Left kidney (tissue), 8 donors: ENCODE measurements at places on chromosomes 2 and 18.
A peak's percentile ranks its signal among the peaks of the same experiment; 100 is the strongest.

DNA sequence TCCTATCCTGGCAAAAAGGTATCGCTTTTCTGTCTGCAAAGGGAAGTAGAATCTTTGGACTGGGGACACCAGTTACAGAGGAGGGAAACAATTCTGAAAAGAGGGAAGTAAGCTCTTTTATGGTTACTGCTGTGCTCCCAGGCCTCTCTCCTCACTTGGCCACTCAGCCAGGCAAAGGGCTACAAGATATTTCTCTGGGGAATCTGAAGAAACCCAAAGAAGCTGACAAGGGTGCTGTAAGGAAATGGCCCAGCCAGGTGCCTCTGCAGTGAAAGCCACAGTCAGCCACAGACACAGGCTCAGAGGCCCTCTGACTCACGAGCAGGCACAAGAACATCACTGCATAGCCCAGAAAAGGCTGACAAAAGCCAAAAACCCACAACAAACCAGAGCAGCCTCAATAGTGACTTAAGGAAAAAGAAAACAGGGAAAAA lies 5.8 kb downstream of the HDLBP start:
- DNase-seq: no peak

- DNase-seq: no peak
Observed at GRCh38 chr2:85431570-85432205, 13.2 kb downstream of the SH2D6 start.

DNA sequence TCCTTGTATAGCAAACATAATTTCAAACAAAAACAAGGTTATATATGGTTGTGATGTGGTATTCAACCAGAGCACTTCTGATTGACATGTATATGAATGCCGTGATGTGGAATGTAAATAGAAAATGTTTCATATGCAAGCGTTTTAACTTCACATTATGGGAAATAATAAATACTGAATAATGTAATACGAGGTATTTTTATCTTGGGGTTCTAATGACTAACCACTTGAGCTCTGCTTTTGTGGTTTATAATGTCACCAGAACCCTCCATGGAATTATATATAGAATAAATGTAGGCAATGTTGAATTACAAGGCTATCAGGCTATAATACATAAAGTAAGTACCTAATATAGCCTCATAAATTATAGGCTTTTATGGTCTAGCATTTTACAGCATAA lies 72.4 kb downstream of the ZNF521 start:
- DNase-seq: no peak

GRCh38 chr2:234211797-234212196 lies 161.3 kb downstream of the SPP2 start:
- DNase-seq: no peak

DNA sequence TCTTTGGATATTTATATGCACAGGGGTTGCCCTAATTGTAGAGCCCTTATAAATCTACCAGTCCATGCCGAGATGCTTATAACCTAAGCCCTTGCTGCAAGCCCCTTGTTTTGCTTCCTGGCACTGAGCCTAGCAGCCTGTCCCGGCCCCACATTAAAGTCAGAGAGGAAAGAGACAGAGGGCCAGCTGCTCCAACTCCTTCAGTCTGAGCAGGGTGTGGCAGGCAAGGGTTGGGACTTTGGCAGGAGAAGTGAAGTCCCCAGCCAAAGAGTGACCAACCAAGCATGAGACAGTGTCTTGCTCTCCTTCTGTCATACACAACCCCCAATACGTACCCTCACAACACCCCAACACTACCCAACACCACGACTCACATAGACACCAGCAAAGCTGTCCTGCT lies 54.7 kb upstream of the FZD7 start:
- DNase-seq: no peak

- no peak for DNase-seq
Observed at GRCh38 chr18:67514901-67515540, 1.5 kb downstream of the DSEL start.

DNA sequence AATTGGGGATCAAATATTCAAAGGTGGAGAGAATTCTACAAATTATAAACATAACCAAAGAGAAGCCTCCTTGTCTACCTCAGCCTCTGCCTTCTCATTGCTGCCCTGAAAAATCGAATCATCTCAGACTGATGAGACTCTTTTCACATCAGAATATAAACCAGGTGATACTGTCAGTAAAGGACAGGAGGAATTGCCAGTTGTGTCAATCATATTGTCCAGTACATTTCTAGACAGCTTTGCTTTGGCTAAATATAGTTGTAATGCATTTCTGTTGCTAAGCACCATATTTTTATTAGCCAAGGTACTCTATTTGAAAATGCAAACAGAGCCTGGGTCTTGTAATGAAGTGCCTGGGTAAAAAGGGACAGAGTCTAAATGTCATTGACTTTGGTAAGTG lies 92.6 kb upstream of the TLK1 start:
- no peak for DNase-seq

DNA sequence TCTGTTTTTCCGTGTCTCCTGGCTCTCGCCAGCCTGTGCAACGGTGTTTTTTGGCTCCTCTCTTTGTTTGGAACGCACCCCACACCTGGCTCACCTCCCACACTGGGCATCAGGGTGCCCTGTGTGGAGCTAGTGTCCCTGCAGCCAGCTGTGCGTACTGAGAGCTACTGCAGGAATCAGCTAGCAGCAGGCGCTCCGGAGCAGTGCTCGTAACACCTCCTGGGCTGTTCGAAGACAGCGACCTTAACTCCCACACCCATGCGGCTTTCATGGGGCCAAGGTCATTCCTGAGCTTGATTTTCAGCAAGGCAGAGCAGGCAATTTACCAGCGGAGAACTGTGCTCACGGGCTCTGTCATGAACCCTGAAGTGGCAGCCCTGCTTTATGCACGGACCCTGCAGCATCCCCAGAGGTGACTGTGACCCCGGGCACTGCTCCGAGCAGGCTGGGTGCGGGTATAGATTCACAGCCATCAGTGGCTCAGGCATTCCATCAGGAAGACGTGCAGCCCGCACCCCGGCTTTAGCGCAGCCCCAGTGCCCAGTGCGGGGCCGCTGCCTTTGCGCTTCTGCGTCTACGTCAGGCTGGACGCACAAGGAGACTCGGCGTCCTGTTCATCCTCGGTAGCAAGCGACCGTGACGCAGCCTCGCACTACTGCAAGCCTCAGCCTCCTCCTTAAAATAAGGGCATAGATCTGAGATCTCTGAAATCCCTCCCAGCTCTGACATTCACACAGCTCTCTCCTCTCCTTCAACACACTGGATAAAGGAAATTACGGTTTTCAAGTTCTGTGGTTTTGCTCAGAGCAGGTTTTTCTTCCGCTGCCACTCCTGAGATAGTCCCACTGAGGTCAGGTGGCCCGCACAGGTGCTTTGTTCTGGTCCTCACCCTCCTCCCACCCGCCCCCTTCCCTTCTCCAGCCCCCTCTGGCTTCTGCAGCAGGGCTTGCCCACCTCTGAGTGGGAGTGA lies 58.2 kb downstream of the ADI1 start:
- no peak for DNase-seq

DNA sequence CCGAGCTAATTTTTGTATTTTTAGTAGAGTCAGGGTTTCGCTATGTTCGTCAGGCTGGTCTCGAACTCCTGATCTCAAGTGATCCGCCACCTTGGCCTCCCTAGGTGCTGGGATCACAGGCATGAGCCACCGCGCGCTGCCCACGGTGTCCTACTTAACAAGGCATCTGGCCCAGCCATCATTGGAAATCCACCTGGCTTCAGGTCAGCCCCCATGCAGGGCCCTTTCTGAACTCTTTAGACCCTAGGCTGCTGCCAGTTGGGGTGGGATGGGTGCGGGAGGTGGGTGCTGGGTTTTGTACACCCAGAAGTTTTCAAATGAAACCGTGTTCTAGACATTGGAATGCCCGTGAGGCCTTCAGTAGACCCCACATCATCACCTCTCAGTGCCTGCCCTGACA lies 26.6 kb upstream of the NT5DC4 start:
- DNase-seq: no peak

- DNase-seq: no peak
Observed at GRCh38 chr2:86284401-86284841, 53.0 kb downstream of the REEP1 start.

- no peak for DNase-seq
Observed at GRCh38 chr2:221596192-221596591, 24.1 kb upstream of the EPHA4 start.

DNA sequence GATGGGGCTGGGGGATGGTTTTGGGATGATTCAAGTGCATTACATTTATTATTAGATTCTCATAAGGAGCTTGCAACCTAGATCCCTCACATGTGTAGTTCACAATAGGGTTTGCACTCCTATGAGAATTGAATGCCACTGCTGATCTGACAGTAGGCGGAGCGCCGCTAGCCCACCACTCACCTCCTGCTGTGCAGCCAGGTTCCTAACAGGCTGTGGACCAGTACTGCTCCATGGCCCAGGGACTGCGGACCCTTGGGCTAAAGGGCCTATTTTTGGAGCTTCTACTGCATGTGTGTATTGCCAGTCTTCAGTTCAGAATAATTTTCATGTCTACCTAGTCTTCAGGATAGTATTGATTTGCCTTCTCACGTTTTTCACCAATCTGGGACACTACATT lies 165.3 kb upstream of the TWIST2 start:
- DNase-seq: no peak

- DNase-seq: no peak
Observed at GRCh38 chr2:219483451-219484342, 15.0 kb upstream of the GMPPA start.

DNA sequence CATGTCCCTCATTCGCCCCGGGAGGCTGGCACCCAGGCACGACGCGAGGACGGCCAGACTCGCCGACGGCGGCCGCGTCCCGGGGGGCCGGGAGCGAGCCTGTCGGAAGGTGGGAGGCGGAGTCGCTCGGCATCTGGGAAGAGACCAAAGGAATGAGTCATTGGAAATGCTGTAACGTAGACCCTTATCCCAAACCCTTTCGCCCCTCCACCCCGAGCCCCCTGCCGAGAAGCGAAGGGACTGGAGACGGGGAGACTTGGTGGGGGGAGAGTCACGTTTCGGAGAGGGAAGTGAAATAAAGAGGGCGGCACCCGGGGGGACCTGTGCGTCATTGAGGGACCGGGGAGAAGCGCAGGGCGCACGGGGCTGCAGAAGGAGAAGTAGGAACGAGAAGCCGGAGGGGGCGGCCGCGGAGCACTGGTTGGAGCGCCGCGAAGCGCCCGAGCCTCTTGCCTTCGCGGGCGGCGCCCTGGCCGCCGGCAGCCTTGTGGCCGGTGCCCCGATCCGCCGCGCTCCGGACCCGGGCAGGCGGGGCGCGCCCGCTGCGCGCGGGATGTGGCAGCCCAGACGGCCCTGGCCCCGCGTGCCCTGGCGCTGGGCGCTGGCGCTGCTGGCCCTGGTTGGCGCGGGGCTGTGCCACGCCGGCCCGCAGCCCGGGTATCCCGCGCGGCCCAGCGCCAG lies at the start of gene EMILIN2:
TSS of gene EMILIN2 (plus strand) at position 371 of the 681 bp plus-strand sequence. CDS start at position 554, 183 bp downstream.
- peak; percentile 39 for DNase-seq

- DNase-seq: no peak
Observed at GRCh38 chr2:180695586-180696401, 284.6 kb upstream of the UBE2E3 start.

DNA sequence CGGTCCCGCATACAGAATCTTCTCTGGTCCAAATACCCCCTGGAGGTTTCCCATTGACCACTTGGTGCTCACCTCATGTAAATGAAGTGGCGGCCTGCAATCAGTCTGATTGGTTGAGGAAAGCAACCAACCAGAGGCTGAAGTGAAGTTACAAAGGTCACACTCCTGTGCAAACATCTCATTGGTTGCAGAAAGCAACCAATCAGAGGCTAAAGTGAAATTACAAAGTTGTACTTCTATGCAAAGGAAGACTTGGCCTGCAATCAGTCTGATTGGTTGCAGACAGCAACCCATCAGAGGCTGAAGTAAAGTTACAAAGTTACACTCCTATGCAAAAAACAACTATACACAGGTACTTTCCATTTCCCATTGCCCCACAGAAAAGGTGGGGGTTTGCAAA lies 2.5 kb upstream of the SP100 start:
- DNase-seq: no peak
